CD4-positive, alpha-beta T cell treated with Interleukin-17A for 1 hour (primary cell): ENCODE measurements at places on chromosomes 2 and 18.

GRCh38 chr2:43219383-43220228 lies 6.8 kb downstream of the ZFP36L2 start:
- peak; percentile 88 for DNase-seq

GRCh38 chr2:73205611-73206010 lies 3.2 kb downstream of the NOTO start:
- DNase-seq = no peak

DNA sequence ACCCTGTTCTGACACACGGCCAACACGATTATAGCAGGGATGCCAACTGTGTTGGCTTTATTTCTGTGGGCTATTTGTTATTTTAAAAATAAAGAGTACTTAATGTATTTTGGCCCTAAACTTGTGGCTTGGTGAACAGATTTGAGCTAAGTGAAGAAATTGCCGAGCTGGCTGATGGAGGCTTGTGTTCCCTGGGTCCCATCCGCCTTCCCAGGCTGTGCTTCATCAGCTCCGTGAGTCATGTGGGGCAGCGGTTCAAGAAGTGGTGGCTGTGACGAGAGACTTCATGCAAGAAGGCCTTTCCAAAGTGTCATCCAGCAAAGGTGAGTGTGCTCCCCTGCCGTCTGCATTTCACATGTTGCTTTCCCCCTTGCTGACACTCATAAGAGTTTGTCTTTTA lies 73.6 kb upstream of the NCK2 start:
- no peak for DNase-seq

DNA sequence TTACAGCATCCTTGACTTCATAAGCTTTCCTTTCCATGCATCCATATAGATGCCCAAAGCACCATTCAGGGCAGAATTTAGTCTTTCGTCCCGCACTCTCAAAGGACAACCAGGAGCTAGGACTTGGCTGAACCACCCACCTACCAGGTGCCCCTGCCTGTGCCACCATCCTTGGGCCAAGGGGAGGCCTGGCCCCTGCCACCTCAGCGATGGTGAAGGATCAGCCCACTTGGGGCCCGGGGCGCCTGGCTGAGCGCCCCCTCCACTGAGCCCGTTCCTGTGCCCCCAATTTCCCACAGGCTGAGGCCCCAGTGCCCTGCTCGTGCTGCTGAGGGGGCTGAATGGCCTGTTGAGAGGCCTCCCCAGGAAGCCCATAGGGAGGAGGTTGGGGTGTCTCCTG lies 33.3 kb upstream of the ALPP start:
- DNase-seq = no peak

GRCh38 chr2:71827524-71827901 lies 320.1 kb downstream of the CYP26B1 start:
- DNase-seq = no peak

- no peak for DNase-seq
Measured at GRCh38 chr2:31286230-31286629, 52.3 kb downstream of the EHD3 start.

GRCh38 chr2:222621893-222622292 lies 34.0 kb downstream of the FARSB start:
- no peak for DNase-seq

- DNase-seq = no peak
Measured at GRCh38 chr2:226849349-226849748, 13.5 kb downstream of the RHBDD1 start.

DNA sequence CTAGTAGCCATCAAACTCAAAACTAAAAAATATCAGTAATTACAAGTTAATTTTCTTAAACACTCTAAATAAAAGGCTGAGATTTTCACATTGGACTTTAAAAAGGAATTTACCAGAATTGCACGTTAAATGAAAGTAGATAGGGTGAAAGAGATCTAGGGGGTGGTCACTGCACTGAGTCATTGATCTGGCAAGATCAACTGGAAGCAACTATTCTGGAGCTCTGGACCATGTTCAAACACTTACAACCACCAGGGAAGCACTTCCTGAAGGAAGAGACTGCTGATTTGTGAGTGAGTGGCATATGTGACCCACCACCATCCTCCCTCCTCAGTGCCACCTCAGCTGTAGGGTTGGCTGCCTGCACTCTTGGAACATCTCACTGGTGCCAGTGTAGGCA lies 111.8 kb downstream of the UGGT1 start:
- DNase-seq = no peak

GRCh38 chr2:201680743-201681142 lies 17.7 kb downstream of the MPP4 start:
- peak; percentile 9 for DNase-seq
